ENCODE measurements at places on chromosomes 1 and 21. TPM values are rescaled to one million over a fixed set of nuclear protein-coding genes. Genes with fewer than 3 reads are reported as not detected.

CREG1 gene
- 48.9 TPM for polyA plus RNA-seq

CDCA8 gene
- polyA plus RNA-seq: 15.1 TPM

DMBX1 gene
- not detected for polyA plus RNA-seq

HLCS gene
- polyA plus RNA-seq: 9.2 TPM

RPTN gene
- 0.64 TPM for polyA plus RNA-seq

IL10 gene
- not detected for polyA plus RNA-seq

RGS16 gene
- polyA plus RNA-seq: 0.18 TPM

C1orf35 gene
- polyA plus RNA-seq: 11.9 TPM

OR2L5 gene
- not detected for polyA plus RNA-seq

RNU1-1 gene
- not detected for polyA plus RNA-seq

KCNE2 gene
- not detected for polyA plus RNA-seq

CCDC181 gene
- not detected for polyA plus RNA-seq

NPR1 gene
- not detected for polyA plus RNA-seq

SERPINC1 gene
- polyA plus RNA-seq: 0.18 TPM

FMO4 gene
- 4.7 TPM for polyA plus RNA-seq

OPRD1 gene
- not detected for polyA plus RNA-seq

SPRR2D gene
- 6.6 TPM for polyA plus RNA-seq

SYCP1 gene
- polyA plus RNA-seq: not detected

TMCO2 gene
- polyA plus RNA-seq: not detected

SLC30A2 gene
- polyA plus RNA-seq: not detected

POU3F1 gene
- polyA plus RNA-seq: 0.32 TPM

ARHGEF16 gene
- 6.2 TPM for polyA plus RNA-seq

DTL gene
- 17.4 TPM for polyA plus RNA-seq
